ENCODE measurements at places on chromosomes 7 and 10. TPM values are rescaled to one million over a fixed set of nuclear protein-coding genes. Genes with fewer than 3 reads are reported as not detected.

GRCh38 chr10:10209167-10209566 lies 808.5 kb upstream of the CELF2 start:
- peak; percentile 91 for DNase-seq
- H3K4me3 ChIP-seq: peak overlapping the region; percentile 28
- H3K4me1 ChIP-seq: peaks cover 68% of the 10 kb centered on the region
- 0 out of 2 replicates have a peak, but pooled peaks cover 6% of the 10 kb centered on the region for H3K36me3 ChIP-seq

GRCh38 chr7:50436133-50436806 lies 13.9 kb downstream of the FIGNL1 start:
- no peak overlapping the region for H3K4me3 ChIP-seq
- no peaks in the 10 kb centered on the region for H3K4me1 ChIP-seq
- H3K27ac ChIP-seq: no peak overlapping the region
- H3K27me3 ChIP-seq: no peaks in the 10 kb centered on the region

DNA sequence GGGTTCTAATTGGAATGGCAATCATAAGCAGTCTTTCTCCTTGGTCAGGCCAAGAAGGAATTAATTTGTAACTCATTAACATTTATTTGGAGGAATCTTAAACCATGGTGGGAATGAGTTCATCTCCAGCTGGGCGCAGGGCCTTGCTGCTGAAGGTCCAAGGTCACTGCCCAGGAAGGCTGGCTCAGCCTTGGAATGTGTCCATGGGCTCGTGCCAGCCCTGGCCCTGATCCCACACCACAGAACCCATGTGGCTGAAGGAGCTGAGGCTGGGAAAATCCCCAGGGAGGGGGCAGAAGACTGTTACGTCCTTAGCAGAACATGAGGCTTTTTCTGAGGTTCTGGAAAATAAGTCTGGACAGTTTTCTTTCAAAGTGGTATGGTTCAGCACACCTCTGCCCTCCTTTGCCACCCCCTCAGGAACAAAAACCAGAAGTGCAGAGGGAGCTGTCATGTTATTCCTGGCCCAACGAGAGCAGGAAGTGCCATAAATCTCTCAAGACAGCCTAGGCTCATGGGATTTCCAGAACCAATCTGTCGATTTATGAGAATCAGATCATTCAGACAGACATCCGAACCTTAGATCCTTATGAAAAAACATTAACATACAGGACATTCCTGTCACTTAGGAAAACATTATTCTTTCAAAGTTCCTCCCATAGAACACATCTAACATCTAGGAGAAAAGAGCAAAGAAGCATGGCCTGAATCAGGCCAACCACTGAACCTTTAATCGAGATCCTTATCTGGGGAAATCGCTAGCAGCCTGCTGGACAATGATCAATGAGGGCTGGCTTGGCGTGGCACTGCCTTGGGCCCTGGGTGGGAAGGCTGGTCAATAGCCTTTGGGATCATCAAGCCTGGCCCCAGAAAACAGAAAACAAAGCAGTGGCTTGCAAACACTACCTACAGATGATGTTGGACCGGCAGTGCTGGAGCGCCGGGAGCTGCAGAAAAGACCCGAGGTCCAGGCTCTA lies 134.3 kb downstream of the TAX1BP1 start:
- no peaks in the 10 kb centered on the region for H3K36me3 ChIP-seq
- H3K27ac ChIP-seq: no peak overlapping the region
- no peak for DNase-seq
- no peaks in the 10 kb centered on the region for H3K4me1 ChIP-seq
- H3K4me3 ChIP-seq: no peak overlapping the region
- H3K27me3 ChIP-seq: no peaks in the 10 kb centered on the region

- DNase-seq: peak; percentile 53
- no peaks in the 10 kb centered on the region for H3K36me3 ChIP-seq
- no peak overlapping the region for H3K27ac ChIP-seq
- H3K4me3 ChIP-seq: no peak overlapping the region
- no peaks in the 10 kb centered on the region for H3K27me3 ChIP-seq
Measured at GRCh38 chr10:71840177-71840957, 10.7 kb downstream of the PSAP start.

GRCh38 chr7:23662124-23662983 lies 17.6 kb upstream of the FAM221A start:
- DNase-seq: no peak
- H3K27ac ChIP-seq: no peak overlapping the region
- H3K27me3 ChIP-seq: no peaks in the 10 kb centered on the region

DNA sequence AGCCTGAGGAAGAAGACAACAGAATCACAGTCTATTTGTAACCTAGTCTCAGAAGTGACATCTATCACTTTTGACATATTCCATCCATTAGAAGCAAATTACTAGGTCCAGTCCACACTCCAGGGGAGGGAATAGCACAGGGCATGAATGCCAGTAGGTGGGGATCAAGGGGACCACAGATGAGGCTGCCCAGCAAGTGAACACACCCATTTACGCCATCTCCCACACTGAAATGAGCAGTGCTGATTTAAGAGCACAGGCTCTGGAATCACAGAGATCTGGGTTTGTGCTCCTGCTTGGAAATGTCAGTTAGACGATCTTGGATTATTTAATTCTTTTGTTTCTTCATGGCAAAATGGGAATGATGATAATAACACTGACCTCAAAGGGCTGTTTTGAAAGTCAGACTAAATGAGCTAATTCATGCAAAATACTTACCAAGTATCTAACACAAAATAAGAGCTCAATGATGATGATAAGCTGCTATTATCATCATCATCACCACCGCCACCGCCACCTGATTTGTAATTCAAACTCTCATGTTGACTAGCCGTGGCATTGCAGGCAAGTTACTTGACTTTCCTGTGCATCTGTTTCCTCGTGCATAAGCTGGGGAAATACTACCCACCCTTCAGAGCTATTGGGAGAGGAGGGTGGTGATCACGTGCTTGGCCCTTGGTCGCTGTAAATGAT lies 138.9 kb upstream of the KLF14 start:
- DNase-seq: no peak
- no peak overlapping the region for H3K4me3 ChIP-seq
- no peaks in the 10 kb centered on the region for H3K27me3 ChIP-seq
- H3K4me1 ChIP-seq: peaks cover 6% of the 10 kb centered on the region
- peaks cover 72% of the 10 kb centered on the region for H3K36me3 ChIP-seq

The MDFIC gene
- not detected for total RNA-seq

The ZNF800 gene
- total RNA-seq: 21.5 TPM

The NKX2-3 gene
- total RNA-seq: not detected

The RET gene
- not detected for total RNA-seq

The NOBOX gene
- not detected for total RNA-seq

All from Karpas-422 (cell line).